ENCODE measurements at places on chromosomes 5 and 9. TPM values are rescaled to one million over a fixed set of nuclear protein-coding genes. Genes with fewer than 3 reads are reported as not detected.

DNA sequence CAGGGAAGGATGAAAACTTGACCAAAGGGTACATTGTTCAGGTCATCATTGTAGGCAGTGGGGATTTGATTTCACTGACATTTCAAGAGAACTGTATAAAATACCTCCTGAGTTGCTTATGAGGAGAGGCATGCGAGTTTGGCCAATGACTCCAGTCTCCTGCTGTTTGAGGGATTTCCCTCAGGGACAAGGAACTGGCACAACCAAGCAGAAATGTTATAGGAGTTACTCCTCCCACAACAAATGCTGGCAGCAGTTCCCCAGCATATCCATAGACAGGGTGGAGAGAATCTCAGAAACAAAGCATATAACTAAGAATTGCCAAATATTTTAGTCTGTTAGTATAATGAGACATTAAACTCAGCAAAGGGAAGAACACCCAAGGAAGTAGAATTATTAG lies 47.2 kb upstream of the FBXL7 start:
- DNase-seq, result no peak

- DNase-seq, result no peak
Observed at GRCh38 chr5:173750538-173751265, 134.3 kb upstream of the BOD1 start.

DNA sequence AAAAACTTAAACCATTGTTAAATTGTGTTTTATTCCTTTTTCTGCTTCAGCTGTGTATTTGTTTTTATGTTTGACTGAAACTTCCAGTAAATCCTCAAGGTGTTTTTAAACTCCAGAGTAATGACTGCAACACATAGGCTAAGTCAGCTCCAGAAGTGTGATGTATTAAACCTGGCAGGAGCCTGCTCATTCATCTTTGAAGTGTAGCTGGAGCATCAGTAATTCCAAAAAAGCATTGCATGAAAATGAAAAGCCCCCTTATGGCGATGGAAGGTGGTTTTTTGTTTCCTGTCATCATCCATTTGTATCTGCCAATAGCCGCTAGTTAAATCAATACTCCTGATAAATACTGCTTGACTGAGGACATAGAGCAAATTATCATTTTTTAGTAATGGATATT lies 474.2 kb upstream of the ADAMTS16 start:
- no peak for DNase-seq

DNA sequence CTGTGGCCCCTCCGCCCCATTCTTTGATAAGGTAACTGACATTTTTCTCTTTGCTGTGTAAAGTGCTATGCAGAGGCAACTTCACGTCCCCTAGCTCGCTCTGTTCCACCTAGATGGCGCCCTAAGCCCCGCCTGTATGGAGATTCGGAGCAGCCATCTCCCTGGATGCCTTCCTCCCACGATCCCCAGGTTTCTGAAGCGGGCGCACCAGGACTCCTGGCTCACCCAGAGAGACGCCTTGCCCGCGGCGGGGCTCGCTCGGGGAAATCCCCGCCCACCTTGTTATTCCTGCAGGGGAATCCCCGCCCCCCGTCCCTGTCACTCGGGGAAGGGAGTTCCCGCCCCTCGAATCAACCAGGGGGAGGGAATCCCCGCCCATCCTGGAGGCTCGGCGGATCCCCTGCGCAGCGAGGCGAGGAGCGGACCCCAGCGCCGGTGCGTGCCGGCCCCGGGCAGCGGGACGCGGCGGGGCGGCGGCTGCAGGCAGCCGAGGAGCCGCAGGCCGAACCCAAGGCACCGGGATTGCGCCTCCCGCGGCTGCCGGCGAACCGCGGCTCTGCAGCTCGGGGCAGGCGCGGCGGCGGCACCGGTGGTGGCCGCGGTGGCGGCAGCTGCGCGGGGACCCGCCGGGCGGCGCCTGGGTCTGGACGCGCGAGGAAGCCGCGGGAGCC lies at the start of gene PDZD2:
Gene PDZD2, plus strand, starts transcription at position 384 of the 671 bp plus-strand sequence.
- peak; percentile 60 for DNase-seq

Gene NR5A1
- total RNA-seq, result not detected

Gene WDR38
- total RNA-seq, result not detected

Gene VLDLR
- 0.80 TPM for total RNA-seq

All from transverse colon (tissue), 4 donors.